ENCODE measurements at places on chromosomes 13 and 19. TPM values are rescaled to one million over a fixed set of nuclear protein-coding genes. Genes with fewer than 3 reads are reported as not detected.

The ZSCAN4 gene
- total RNA-seq, result not detected

The CFAP97D2 gene
- total RNA-seq, result not detected

DNA sequence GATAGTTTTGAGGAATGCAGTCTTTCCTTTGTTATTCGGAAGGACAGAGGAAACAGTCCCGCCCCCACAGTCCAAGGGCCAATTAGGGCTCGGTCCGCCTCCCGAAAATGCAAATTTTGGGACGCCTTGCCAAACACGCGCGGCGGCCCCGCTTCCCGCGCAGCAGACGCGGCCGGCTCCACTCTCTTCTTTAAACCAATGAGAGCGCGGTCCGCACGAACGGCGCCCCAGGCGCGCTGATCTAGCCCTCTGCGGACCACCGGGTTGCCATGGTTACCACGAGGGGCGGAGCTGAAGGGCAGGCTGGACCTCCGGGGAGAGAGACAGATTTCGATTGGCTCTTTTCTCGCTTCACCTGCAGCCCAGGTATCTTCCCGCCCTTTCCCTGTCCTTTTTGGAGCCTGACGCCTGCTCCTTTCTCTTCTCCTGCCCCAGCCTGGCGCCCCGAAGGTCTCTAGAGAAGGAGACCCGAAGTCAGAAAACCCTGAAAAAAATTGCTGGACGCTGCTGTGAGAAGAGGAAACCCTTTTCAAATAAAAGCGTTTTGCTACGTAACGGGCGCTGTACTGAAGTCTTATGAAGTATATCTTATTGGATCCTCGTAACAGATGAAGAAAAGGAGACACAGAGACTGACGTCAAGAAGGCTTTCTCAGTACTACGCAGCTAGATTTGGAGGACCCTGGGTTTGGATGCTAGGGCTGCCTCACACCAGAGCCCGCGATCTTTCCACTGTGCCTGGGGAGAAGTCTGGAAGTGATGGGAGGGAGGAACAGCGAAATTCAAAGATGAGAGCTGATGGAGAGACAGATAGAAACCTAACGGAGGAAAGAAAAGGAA is 2.0 kb downstream of the PTH2 start:
- no peak overlapping the region for H3K27ac ChIP-seq
- H3K4me3 ChIP-seq, result peak overlapping the region; percentile 40
- H3K4me1 ChIP-seq, result no peaks in the 10 kb centered on the region
- peaks cover 11% of the 10 kb centered on the region for H3K27me3 ChIP-seq
- peak; percentile 54 for DNase-seq

GRCh38 chr13:34459856-34460255 is 482.2 kb upstream of the NBEA start:
- no peaks in the 10 kb centered on the region for H3K27me3 ChIP-seq
- no peaks in the 10 kb centered on the region for H3K36me3 ChIP-seq
- H3K4me1 ChIP-seq, result no peaks in the 10 kb centered on the region
- no peak overlapping the region for H3K27ac ChIP-seq
- H3K4me3 ChIP-seq, result no peak overlapping the region

- H3K36me3 ChIP-seq, result no peaks in the 10 kb centered on the region
- H3K27ac ChIP-seq, result no peak overlapping the region
- H3K27me3 ChIP-seq, result no peaks in the 10 kb centered on the region
- no peak for DNase-seq
These were observed 6.8 kb upstream of the ANKRD10 start for GRCh38 chr13:110921695-110922094.

DNA sequence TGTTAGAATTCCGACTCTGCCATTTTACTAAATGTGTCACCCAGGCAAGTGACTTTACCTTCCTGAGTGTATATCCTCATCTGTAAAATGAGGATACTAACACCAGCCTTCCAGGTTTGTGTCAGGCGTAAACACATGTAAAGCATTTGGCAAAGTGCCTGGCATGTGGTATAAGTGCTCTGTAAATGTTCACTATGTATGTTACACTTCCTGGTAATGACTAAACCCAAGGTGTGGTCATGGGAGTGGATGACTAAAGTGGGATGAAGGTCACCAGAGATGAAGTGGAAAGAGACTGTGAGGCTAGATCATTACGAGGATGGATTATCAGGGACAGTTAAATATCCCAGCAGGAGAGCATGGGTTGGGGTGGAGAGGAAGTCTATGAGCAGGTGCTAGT is 25.6 kb downstream of the DEDD2 start:
- H3K27ac ChIP-seq, result no peak overlapping the region
- H3K27me3 ChIP-seq, result no peaks in the 10 kb centered on the region
- no peak for DNase-seq

- H3K27ac ChIP-seq, result no peak overlapping the region
- no peak for DNase-seq
- H3K27me3 ChIP-seq, result peaks cover 16% of the 10 kb centered on the region
- H3K4me1 ChIP-seq, result no peaks in the 10 kb centered on the region
- H3K36me3 ChIP-seq, result no peaks in the 10 kb centered on the region
These were observed 978 bp downstream of the ERICH4 start for GRCh38 chr19:41443813-41444455.

DNA sequence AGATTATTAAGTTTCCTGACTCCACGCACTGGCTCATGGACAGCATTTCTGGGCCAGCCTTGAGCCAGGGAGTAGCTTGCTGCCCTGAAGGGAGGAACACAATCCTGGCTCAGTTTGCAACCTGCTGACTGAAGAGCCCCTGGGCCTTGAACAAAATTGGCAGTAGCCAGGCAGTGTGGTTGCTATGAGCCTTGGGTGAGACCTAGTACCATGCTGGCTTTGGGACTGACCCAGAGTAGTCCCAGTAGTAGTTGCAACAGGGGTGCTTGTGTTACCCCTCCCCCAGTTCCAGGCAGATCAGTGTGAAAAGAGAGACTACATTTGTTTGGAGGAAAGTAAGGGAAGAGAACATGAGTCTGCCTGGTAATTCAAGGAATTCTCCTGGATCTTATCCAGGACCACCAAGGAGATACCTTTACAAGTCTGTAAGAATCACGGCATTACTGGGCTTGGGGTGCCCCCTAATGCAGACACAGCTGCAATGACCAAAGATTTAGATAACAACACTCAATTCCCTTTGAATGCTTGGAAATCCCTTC is 22.0 kb downstream of the ITGBL1 start:
- H3K4me3 ChIP-seq, result no peak overlapping the region
- peak overlapping the region; percentile 56 for H3K27ac ChIP-seq
- H3K36me3 ChIP-seq, result no peaks in the 10 kb centered on the region
- no peaks in the 10 kb centered on the region for H3K4me1 ChIP-seq
- H3K27me3 ChIP-seq, result no peaks in the 10 kb centered on the region
- DNase-seq, result no peak

DNA sequence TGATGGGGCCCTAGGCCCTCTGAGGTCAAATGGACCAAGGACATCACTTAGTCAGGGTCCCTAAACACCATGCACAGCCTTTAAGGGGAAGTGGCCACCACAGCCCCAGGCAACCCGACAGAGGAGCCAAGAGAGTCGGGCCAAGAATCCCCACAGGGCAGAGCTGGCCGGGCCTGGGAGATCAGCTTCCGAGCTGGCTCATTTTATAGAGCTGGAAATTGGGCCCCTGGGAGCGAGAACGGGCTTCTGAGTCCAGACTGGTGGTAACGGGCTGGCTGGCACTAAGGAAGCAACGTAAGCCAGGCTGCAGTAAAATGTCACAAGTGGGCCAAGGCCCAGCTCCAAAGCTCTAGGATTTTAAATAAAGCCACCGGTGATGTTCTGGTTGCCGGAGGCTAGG is 51.1 kb downstream of the HSPH1 start:
- H3K36me3 ChIP-seq, result no peaks in the 10 kb centered on the region
- H3K4me1 ChIP-seq, result no peaks in the 10 kb centered on the region
- no peak overlapping the region for H3K27ac ChIP-seq

DNA sequence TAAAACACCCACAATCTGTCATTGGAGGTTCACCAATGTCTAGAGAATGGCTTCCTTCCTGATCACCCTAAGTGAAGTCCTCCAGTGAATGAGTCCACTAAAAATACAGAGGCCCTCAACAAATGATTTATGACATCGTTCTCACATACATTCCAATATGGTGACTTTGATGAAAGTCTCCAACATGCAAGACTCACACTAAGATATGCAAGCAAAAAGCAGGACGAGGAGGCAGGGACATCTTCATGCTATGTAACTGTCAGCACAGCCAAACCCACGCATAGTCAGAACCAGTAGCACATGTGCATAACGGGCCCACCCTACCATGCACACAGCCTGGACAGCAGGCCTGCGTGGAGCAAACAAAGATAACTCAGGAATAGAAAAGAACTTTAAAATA is 16.6 kb upstream of the LSM14A start:
- H3K36me3 ChIP-seq, result no peaks in the 10 kb centered on the region
- no peaks in the 10 kb centered on the region for H3K27me3 ChIP-seq
- no peak overlapping the region for H3K4me3 ChIP-seq
- no peak overlapping the region for H3K27ac ChIP-seq
- no peaks in the 10 kb centered on the region for H3K4me1 ChIP-seq
- no peak for DNase-seq

GRCh38 chr19:38001158-38001781 is 94.3 kb downstream of the SIPA1L3 start:
- no peaks in the 10 kb centered on the region for H3K27me3 ChIP-seq
- H3K4me1 ChIP-seq, result no peaks in the 10 kb centered on the region
- H3K36me3 ChIP-seq, result no peaks in the 10 kb centered on the region

DNA sequence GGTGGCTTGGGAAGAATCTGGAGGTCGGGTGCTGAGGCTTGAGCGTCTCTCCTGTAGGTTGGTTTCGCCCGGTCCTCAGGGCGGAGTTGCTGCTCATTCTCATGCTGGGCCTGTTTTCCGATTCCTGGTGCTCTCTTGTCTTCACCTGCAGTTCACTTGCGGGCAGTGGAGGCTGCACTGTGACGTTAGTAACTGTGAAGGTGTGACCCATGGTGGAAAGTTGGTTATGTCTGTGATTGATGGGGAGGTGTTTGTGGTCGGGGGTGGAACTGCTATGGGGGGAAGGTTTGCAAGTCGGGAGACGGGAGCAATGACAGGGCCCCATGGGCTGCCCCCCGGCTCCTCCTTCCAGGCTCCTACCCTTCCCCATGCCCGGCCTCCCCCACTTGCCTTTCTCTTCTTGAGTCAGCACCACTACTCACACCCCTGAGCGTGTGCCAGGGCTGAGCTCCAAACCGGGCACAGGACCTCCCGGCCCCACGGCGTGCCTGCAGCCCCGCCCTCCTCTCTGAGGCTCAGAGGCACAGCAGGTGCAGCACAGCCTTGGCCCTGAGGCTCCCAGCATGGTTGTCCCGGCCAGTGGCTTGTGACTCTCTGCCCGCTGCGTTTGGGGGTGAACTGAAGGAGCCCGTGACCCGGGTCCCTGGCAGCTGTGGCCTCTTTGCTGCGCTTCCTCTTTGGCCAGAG is 79.1 kb downstream of the ATP11A start:
- H3K4me1 ChIP-seq, result no peaks in the 10 kb centered on the region
- no peak for DNase-seq
- no peak overlapping the region for H3K4me3 ChIP-seq
- H3K27ac ChIP-seq, result no peak overlapping the region
- no peaks in the 10 kb centered on the region for H3K27me3 ChIP-seq
- H3K36me3 ChIP-seq, result no peaks in the 10 kb centered on the region
